ENCODE measurements at places on chromosomes 5 and 9. TPM values are rescaled to one million over a fixed set of nuclear protein-coding genes. Genes with fewer than 3 reads are reported as not detected.

OR1L8 gene
- total RNA-seq: not detected

IL7R gene
- total RNA-seq: 0.44 TPM

ZNF366 gene
- total RNA-seq: not detected

GPR151 gene
- not detected for total RNA-seq

ITK gene
- not detected for total RNA-seq

Data from MCF 10A (cell line).